ENCODE measurements at places on chromosomes 1 and 21.

GRCh38 chr1:12528021-12528852, 89.8 kb downstream of the DHRS3 start:
- no peak for DNase-seq

DNA sequence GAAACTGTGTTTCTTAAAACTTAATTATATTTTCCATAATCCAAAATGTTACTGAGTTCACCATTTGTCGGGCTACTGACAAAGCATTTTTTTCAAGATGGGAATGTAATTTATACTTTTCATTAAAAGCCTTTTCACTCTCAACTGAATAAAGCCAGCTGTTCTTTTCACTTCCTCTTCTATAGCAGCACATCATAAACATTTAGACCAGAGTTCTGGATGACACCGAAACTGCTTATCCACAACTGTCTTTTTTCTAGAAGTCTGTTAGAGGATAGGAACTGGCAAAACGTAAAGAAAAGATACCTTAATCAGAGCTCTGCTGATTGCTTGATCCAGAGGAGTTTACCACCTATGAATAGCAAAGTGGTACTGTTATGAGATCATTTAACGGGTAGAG, 594.7 kb downstream of the ADGRL2 start:
- DNase-seq = no peak

- DNase-seq = no peak
These were observed 12.0 kb upstream of the CCDC190 start for GRCh38 chr1:162872981-162873380.

DNA sequence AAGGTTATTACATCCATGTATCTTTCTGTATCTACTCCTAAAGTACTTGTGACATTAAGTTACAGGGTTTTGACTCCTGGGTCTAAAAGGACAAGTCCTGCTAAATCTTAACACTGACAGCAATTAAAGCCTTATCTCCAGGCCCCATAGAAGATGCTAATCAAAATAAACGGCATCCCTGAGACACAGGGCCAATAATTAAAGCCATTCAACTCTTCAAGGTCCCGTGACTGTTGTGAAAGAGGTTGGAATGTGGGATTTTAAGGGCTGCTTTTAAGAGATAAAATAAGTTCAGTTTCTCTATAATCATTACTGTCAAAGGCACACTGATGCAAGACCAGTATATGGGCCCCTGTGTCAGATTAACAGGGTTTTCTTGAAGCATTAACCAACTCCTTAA, 8.3 kb downstream of the DNAI4 start:
- no peak for DNase-seq

- no peak for DNase-seq
These were observed 63.1 kb upstream of the SLC2A1 start for GRCh38 chr1:43021547-43022474.

DNA sequence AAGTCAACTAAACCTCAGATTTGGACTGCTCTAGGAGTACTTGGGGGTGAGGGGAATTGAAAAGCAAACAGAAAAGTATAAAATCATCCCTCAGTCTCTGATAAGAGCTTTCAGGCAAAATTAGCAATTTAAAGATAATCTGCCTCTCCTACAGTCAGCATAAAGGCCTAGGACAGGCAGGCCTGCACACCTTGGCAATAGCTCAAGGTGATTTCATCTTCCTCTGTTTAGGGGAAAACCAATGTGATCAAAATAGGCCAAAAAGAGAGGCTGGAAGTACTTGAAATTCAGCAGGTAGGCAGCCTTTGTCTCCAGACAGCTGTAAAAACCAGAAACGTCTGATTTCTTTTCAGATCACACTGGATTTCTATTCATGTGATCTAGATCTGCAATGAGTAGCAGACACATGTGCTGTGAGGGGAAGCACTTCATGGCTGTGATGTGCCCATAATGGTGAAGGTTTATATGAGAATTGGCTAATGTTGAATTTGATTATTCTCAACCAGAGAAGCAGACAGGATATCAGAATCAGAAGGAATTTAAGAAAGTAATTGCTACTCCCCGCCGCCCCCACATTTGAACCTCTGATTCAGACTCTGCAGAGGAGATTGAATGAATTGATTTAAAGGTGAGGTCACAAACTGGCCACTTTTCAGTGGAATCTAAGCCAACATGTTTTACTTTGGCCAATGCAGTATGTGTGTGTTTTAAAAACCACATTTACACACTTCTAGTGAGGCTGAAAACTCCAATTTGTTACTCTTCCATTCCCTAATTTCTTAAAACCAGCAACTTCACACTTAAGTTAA, 45.8 kb upstream of the DNASE2B start:
- DNase-seq = no peak

GRCh38 chr1:76807543-76808260, 59.6 kb upstream of the ST6GALNAC5 start:
- no peak for DNase-seq

All from activated CD4-positive, alpha-beta T cell treated with anti-CD3 and anti-CD28 coated beads, Interleukin-2, amount 50 U/mL, for 16 hours (primary cell).